ENCODE measurements at places on chromosomes 13 and 19.
A peak's percentile ranks its signal among the peaks of the same experiment; 100 is the strongest.

GRCh38 chr13:40433577-40433976 lies 232.9 kb downstream of the FOXO1 start:
- no peak for DNase-seq

DNA sequence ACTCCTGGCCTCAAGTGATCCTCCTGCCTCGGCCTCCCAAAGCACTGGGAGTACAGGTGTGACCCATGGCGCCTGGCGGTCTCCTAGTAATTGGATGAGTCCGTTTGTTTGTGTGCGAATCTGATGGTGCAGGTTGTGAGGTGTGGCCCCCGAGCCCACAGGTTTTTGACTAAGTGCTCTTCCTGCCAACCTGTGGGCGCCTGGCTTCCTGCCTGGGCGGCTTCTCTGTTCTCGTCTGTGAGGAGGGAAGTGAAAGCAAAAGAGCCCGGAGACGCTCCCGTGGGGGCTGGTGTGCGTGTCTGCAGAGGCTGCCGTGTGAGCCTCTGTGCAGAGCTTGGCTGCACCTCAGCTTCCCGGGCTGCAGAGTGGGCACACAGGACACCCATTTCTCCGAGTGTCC lies 10.0 kb downstream of the ARHGAP45 start:
- DNase-seq: peak; percentile 89

GRCh38 chr19:46616631-46617322 lies 8.1 kb downstream of the PTGIR start:
- no peak for DNase-seq

GRCh38 chr19:9768175-9769112 lies at the start of gene ZNF846:
ZNF846 (minus strand) TSS chr19:9768738; CDS start chr19:9764950, 3,788 bp downstream.
- peak; percentile 93 for DNase-seq

- no peak for DNase-seq
These were observed 4.0 kb upstream of the KLF16 start for GRCh38 chr19:1867349-1867724.

- no peak for DNase-seq
These were observed 62.2 kb downstream of the DNAJC15 start for GRCh38 chr13:43085545-43085944.

- DNase-seq: no peak
These were observed 12.2 kb downstream of the CIC start for GRCh38 chr19:42281146-42281826.

DNA sequence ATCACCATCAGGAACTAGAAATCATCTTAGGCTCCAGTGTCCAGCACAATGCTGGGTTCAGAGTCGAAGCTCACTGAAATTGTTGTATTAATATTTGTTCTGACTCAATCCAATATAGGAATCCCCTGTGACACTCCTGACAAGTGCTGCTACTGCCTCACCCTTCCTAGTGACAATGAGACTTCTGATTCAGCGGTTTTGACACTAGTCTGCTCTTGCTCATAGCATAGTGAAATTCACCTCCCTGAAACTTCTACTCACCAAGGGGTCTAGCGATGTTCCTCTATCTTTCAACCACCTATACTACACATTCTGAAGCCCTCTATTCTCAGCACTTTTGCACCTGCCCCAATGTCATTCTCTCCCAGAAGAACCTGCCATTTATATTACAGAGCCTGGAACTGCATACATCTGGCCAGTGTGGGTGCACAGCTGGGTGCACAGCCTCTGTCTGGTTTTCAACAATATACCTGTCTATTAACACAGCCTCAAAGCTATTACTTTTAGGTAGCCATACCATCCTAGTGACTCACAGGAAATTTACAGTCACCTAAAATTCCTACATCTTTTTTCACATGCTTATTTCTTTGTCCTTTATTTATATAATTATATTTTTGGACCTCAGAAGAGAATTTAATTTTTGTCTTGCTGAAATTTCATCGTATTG lies 88.3 kb downstream of the DOCK9 start:
- no peak for DNase-seq

DNA sequence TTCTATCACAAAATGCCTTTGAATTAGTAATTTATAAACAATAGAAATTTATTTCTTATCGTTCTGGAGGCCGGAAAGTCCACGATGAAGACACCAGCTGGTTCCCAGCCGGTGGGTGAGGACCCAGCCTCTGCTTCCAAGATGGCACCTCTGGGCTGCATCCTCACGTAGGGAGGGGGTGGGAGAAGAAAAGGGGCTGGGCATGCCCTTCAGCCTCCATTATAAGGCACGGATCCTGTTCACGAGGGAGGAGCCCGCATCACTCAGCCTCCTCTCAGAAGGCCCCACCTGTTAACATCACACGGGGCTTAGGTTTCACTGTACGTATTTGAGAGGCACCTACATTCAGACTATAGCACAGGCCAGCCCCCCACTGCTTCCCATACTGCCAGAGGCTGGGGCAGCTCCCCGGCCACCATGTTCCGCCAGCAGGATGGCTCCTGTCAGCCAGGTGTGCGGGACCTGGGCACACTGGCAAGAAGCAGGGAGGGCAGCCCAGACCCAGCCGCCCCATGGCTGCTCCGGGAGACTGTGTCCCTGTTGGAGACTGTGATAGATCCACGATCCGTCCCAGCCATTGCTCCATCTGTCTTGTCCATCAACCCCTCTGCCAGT lies 131.6 kb downstream of the SOX1 start:
- DNase-seq: no peak

DNA sequence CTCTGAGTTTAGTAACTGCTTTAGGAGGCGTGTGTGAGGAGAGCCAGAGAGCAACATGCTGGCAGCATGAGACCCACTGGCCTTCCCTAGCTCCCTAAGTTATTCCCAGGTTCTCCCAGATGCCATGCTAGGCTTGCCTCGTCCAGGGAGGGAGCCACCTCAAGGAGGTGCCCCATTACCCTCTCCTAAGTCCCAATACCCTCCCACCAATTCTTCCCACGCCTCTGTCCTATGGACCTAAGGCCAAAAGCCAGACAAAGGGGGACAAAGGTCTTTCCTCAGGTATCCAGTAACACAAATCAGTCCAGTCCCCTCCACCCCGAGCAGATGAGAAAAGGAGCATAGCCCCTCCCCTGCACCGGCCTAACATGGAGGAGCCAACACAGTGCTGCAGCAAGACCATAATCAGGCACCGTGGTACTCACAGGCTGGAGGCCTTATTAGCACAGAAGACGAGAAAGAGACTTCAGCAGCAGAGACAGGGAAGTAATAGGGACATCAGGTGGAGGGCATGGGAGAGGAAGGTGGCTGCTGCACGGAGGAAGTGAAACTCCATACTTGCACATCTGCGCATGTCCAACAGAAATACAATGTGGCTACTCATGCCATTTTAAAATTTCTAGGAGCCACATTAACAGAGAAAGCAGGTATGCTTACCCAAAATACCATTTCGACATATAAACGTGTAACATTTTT lies 46.3 kb downstream of the BRD4 start:
- peak; percentile 73 for DNase-seq

- DNase-seq: no peak
These were observed 11.0 kb downstream of the ZSWIM9 start for GRCh38 chr19:48181505-48181904.

GRCh38 chr19:50659318-50660087 lies 10.3 kb downstream of the C19orf81 start:
- no peak for DNase-seq

DNA sequence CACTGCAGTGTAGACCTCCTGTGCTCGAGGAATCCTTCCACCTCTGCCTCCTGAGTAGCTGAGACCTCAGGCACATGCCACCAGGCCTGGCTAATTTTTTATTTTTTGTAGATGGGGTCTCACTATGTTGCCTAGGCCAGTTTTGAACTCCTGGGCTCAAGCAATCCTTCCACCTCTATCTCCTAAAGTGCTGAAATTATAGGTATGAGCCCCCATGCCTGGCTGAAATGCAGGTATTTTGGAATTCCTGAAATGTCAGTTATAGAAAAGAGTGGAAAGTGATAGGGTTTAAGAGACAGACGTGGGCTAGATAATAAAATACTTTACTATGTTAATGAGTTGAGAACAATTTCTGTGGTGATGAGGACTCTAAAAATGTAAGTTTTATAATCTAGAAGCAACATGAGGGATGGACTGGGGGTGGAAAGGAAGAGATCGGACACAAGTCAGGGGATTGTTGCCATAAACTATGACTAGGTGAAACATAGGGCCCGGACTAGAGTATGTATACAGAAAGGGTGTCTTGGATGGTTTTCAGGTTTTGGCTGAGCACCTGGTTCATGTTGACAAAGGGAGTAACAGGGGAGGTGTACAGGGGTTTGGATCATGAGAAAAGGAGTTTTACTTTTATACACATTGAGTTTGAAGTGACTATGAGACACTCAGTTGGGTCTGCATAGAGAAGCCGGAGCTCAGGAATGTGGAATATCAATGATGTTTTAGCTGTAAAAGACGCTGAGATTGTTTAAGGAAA lies 165.6 kb upstream of the STARD13 start:
- DNase-seq: no peak

DNA sequence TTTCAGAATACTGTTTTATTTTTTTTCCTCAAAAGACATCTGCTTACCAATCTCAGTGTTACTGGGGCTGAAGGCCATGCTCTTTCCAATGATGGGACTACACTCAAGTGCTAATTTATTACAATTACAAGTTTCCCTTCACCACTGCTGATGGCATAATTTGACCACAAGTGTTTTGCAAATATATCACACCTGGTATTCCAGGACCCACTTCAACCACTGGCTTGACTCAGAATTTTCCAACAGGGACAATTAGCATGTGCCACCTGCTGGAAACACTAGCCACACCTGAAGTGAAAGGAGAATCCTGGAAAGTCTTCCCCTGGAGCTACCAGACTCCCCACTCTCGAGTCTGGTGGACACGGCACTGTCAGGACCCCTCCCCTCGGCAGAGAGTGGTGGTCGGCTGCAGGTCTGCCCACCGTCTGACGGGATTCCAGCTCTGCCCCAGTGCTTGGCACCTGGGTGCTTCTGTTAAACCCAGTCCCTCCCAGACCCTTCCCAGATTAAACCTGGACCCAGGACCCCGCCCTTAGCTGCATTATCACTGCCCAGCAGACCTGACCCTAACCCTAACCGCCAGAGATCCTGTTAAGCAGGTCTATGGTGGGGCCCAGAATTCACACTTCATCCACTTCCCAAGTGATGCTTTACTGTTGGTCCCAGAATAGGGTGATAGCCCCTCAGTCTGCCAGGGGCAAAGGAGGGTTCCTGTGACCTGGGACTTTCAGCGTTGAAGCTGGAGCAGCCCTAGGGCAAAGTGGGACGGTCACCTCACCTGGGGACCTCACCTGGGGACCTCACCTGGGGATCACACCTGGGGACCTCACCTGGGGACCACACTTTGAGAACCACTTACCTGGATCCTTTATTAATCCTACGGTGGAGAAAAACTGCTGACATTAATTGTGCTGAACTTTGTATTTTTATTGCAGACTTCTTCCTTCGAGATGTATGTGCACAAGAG lies 17.6 kb upstream of the RASA3 start:
- DNase-seq: no peak

DNA sequence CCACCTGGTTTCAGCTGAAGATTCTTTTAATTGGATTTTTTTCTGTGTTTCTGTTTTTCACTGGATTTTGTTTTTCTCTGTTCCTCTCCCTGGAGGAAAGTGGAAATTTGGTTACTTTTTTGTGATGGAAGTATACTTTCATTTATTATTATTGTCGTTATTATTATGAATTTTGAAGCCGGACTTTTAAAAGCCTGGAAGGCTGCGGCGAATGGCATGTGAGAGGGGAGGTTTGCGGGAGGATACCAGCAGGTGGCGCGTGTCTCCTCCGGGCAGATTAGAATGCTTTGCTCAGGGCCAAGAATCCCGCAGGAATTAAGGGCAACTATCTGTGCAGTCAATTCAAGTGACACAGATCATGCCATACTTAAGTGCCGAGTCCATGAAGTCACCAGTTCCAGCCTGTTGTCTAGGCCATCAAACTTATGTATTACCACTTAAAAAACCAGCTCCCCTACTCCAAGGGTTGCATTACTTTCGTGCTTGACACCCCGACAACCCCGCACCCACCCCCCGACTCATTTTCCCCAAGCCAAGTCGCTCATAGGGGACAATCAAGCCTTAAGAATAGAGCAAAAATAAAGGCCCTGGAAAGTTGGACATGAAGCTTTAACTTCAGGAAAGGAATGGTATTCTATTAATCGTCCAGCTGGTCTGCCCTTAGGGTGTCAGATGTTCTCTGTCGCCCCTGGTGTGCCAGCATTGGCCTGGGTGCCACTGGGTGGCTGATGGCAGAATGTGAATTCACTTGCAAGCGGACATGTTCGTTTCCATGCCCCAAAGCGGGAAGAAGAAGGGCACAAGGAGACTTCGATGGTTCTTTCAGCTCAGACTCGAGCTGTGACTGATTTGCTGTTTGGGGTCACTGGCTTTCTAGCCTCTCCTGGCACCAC lies 1.3 kb upstream of the LRCH1 start:
- DNase-seq: peak; percentile 77

DNA sequence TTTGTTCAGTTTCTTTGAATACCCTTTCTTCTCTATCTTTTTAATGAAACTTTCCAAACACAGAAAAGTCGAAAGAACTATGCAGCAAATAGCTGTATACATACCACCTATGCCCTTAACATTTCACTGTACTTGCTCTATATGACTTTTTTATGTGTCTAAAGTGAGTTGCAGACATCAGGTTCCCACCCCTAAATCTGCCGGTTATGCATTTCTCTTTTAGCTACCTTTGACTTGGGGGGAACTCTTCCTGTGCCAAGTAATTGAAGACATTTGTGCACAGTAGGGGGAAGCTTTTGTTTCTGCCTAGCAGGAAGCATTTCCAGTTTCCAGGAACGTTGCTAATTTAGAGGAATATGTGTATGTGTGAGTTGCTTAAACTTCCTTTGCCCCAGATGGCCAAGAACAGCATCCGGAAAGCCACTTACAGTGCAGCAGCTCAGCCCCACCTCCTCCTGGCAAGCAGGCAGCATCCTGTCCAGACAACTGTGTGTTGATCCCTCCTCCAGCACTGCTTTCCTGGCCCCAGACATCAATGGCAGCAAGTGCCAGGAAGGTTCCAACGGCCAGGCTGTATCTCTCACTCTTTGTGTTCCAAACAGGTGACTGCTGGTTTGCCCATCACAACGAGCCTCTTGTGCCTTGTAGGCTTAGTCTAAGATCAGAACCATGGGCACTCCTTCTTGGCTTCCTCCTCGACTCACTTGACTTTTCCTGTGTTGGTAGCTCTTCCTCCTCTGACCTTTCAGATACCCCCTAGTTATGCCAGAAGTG lies 14.7 kb upstream of the GRAMD1A start:
- DNase-seq: no peak

- DNase-seq: peak; percentile 39
These were observed 11.6 kb downstream of the NFILZ start for GRCh38 chr19:8641908-8642547.

- no peak for DNase-seq
These were observed 239.3 kb downstream of the LMO7 start for GRCh38 chr13:75875450-75875849.

GRCh38 chr13:32454886-32455593 lies 27.1 kb upstream of the N4BP2L1 start:
- DNase-seq: no peak

- no peak for DNase-seq
These were observed 72.0 kb upstream of the KCTD15 start for GRCh38 chr19:33724721-33725060.
